Lung (tissue), 17 donors: ENCODE measurements at places on chromosomes 13 and 19. TPM values are rescaled to one million over a fixed set of nuclear protein-coding genes. Genes with fewer than 3 reads are reported as not detected.

- no peak for DNase-seq
- no peaks in the 10 kb centered on the region for H3K36me3 ChIP-seq
- H3K27me3 ChIP-seq = no peaks in the 10 kb centered on the region
Measured at GRCh38 chr13:81051873-81052272, 710.9 kb upstream of the SPRY2 start.

- H3K27me3 ChIP-seq = no peaks in the 10 kb centered on the region
- H3K36me3 ChIP-seq = peaks cover 54% of the 10 kb centered on the region
- DNase-seq = no peak
- H3K27ac ChIP-seq = peak overlapping the region; percentile 2
- peaks cover 33% of the 10 kb centered on the region for H3K4me1 ChIP-seq
Measured at GRCh38 chr19:38836983-38837626, 5.5 kb upstream of the ECH1 start.

DNA sequence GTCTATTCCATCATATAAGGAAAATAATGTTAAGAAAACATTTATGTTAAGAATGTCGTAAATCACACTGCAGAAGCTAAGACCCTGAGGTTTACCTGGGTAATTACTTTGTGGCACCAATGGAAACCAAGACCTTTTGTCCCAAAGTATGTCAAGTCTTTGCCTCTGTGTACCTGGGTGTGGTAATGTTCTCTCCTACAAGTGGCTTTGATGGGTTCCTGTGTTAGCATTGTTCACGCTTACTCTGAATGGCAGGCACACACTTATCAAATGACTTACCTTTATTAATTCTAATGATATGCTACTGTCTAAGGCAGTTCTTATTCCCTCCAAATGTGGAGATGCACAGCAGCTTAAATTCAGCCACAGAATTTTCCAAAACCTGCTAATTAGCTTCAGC is 206.1 kb downstream of the KCTD12 start:
- peaks cover 16% of the 10 kb centered on the region for H3K4me1 ChIP-seq
- H3K27me3 ChIP-seq = no peaks in the 10 kb centered on the region
- H3K4me3 ChIP-seq = no peak overlapping the region
- no peaks in the 10 kb centered on the region for H3K36me3 ChIP-seq
- H3K27ac ChIP-seq = no peak overlapping the region

GRCh38 chr13:43878892-43879754 is at the start of gene CCDC122:
Gene CCDC122, minus strand, starts transcription at chr13:43879740. Its CDS starts 10,364 bp downstream, at chr13:43869376.
- H3K4me3 ChIP-seq = peak within 1 kb of the TSS; percentile 79
- peaks cover 7% of the 10 kb centered on the region for H3K27me3 ChIP-seq
- H3K27ac ChIP-seq = peak within 1 kb of the TSS; percentile 87

DDX39A gene
- total RNA-seq = 46.2 TPM

- no peak overlapping the region for H3K4me3 ChIP-seq
- DNase-seq = no peak
- no peak overlapping the region for H3K27ac ChIP-seq
- H3K27me3 ChIP-seq = no peaks in the 10 kb centered on the region
- H3K36me3 ChIP-seq = no peaks in the 10 kb centered on the region
Measured at GRCh38 chr13:26457212-26457611, 100.3 kb upstream of the WASF3 start.

DNA sequence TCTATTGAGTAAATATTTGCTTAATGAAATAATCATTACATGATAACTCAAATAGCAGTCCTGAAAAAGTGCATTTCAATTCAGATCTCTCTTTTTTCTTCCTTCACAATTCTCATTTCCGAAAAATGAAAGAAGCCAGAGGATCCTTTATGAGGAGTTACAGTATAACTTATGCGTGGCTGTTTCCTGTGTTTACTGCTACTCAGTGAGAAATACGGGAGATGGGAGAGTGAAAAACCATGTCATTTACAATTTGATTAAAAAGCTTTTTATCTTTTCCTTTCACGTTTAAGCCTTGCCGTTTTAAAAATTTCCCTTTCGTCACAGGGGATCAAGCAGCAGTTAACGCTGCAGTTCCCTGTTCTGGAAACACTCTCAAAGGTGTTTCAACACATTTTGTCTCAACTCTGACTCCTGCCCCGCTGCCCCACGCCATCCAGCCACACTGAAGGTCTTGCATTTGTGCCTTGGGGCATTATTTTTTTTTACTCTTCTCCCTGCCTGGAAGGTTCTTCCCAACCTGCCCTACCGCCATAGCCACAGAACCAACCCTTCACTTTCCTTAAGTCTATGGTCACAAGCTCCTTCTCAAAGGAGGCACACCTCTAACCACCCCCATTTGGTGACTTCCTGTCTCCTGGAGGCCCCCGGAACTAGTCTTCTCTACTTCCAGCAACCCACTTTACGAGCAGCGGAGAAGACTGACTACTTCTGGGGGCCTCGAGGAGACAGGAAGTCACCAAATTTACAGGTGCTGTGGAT is 17.0 kb downstream of the KL start:
- no peak overlapping the region for H3K27ac ChIP-seq
- no peaks in the 10 kb centered on the region for H3K36me3 ChIP-seq
- peaks cover 21% of the 10 kb centered on the region for H3K4me1 ChIP-seq
- no peaks in the 10 kb centered on the region for H3K27me3 ChIP-seq
- no peak overlapping the region for H3K4me3 ChIP-seq

KIR2DL3 gene
- total RNA-seq = not detected

GRCh38 chr13:72808917-72809500 is 27.1 kb downstream of the PIBF1 start:
- H3K4me1 ChIP-seq = no peaks in the 10 kb centered on the region
- peaks cover 7% of the 10 kb centered on the region for H3K36me3 ChIP-seq
- no peak overlapping the region for H3K27ac ChIP-seq
- H3K27me3 ChIP-seq = no peaks in the 10 kb centered on the region

DNA sequence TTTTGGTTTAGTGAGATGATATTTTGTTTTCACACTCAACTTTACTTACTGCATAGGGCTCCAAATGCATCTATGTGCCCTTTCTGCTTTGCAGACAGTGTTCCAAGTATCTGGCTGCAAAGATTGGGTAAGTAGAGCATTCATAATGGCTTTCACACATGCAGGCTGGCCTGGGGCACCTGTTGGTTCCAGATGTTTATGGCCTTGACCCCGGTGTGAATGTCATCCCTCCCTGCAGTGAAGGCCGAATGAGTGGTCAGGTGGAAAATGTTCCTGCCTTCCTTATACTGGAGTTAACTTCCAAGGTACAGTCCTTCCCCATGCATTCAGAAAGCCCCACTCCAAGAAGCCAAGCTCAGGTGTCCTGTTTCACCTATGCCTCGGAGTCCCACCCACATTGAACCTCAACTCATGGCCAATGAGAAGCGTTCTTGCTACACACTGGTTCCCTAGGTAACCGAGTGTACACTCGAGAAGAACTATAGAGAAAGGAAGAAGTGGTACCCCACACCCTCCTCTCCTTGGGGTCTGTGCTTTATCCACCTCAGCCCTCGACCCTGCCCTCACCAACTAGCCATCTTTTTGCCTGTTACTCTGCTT is 23.0 kb upstream of the ZNF536 start:
- no peaks in the 10 kb centered on the region for H3K4me1 ChIP-seq
- peaks cover 3% of the 10 kb centered on the region for H3K27me3 ChIP-seq
- H3K4me3 ChIP-seq = no peak overlapping the region
- DNase-seq = no peak

GRCh38 chr13:41859565-41859964 is 101.3 kb downstream of the VWA8 start:
- no peak overlapping the region for H3K4me3 ChIP-seq
- no peaks in the 10 kb centered on the region for H3K27me3 ChIP-seq
- H3K4me1 ChIP-seq = no peaks in the 10 kb centered on the region
- peaks cover 6% of the 10 kb centered on the region for H3K36me3 ChIP-seq
